ENCODE measurements at places on chromosomes 6 and 20.

DNA sequence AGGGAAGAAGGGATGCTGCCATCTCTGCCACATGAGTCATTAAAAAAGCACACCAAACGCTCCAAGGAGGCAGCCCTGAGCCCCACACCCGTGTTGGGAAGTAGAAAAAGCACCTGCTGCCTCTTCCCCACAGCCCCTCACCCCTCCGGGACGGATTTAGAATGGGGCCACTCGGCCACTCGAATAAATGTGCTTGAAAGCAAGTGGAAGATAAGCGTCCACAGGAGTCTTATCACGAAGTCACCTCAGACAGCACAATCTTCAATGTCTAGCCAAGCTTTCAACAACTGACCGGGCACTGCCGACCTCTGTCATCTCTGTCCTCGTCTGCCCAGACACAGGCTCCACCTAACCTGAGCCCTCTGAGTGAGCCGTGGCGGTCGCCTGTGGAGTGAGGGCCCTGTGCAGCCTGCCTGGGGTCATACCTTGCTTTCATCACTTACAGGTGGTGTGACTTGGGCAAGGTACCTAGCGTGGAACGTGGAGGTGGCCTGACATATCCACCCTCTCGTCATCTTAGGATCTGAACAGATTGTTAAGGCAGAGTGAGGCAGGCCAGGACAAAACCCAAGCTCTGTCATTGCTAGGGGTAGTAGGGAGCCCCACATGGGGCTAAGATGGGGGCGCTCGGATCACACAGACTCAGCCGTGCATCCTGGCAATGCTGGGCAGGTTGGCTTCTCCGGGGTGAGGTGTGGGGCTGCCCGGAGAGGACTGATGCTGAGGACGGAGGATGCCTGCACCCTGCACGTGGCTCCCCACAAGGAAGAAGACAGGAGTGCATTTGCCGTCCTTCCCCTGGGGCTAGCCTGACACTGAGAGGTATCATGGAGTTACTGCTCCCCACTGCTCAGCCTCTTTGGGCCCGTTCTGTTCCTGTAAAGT is 34.8 kb downstream of the PSMG4 start:
- DNase-seq: no peak

- DNase-seq: no peak
Observed at GRCh38 chr20:44187054-44187771, at the start of gene JPH2. TSS of gene JPH2 (minus strand) at chr20:44187188. CDS start at chr20:44186705, 483 bp downstream.

DNA sequence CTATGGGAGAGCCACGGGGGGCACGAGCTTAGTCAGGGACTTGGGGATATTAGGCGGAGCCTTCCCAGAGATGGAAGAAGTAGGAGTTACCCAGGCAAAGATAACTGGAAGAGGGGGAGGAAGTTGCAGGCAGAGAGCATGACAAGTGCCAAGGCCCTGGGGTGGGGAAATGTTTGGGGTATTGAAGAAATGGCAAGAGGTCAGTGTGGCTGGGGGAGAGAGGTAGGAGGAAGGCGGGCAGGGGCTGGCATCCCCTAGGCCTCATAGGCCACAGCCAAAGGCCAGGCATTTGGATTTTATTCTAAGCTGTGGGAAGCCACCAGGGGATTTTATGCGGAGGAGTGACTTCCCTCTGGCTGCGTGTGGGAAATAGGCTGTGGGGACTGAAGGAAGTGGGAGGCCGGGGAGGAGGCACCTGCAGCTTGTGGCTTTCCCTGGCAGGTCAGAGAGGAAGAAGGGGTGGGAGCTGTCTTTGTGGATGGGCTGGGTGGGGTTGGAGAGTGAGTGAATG is 22.7 kb downstream of the SNAI1 start:
- DNase-seq: no peak

DNA sequence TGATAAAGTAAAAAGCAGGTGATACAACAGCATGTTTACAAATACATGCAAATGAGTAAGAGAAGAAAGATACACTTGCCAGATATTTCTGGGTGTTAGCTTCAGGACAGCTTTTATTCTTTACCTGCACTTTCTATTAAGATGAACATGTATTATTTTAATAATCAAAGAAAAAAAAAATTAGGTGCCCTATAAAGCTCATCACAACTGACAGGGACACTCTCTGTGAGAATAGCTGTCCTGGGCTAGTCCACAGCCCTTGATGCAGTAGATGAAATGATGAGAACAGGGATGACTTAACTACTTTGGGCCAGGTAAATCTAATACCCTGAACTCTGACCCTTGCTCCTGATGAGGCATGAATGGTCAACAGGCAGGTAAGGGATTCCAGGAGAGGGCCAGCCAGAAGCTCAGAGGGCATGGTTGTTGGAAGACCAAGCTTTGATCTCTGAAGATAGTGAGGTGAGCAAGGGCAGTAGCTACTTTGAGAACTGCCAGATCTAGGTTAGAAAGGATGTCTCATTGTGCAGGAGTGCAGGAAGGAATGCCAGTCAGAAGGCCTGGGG is 15.6 kb downstream of the NSFL1C start:
- DNase-seq: no peak

DNA sequence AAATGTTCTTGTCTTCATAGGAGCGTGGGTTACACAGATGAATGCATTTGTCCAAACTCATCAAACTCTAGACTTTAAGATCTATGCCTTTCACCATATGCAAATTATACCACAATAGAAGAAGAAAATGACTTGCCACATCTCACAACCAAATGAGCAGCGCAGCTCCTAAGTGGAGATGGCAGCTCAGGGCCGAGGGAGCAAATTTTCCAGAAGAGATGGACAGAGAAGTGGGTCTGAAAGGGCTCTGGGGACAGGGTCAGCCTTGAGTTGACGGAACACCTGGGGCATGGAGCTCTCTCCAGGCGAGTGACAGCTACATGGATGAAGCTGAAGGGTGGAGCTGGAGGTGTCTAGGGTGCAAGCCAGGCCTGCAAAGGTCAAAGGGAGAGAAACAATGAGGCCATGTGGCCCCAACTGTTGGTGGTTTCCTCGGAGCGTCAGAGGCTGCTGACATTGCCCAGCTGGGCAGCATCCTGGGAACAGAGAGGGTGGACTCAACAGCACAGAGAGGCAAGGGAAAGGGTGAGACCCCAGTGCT is 228.3 kb downstream of the NRN1 start:
- no peak for DNase-seq

DNA sequence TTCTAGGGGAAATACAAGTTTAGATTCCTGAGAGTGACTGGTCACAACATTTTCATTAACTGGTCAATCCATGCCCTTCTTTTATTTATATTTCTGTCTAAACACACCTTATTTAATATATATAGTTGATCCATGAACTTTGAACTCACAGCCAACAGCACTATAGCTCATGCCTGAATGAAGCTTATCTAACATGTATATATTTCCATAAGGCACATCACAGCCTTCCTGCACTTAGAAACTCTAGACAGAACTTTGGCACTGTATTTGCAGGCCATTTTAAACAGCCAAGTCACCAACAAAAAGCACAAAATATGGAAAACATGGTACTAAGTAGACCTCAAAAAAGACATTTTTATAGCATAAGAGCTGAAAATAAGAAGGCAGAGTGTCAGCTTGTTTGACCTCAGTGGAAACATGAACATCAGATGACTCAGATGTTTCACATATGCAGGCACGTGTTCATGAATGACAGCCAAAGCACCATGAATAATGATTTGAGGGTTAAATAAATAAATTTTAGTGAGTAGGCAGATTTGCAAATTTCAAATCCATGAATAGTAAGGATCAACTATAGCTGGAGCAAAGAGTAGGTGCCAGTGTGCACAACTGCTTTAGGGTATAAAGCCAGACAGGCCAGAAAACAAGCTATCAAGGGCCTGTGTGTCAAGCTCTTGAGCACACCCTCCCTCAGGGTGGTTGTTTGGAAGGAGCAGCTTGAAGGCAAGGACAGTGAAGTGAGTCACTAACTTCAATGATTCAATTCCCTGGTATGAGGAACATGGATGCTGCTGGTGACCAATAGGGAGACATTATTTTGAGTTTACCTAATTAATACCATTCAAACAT is 88.9 kb upstream of the NT5E start:
- peak; percentile 52 for DNase-seq

DNA sequence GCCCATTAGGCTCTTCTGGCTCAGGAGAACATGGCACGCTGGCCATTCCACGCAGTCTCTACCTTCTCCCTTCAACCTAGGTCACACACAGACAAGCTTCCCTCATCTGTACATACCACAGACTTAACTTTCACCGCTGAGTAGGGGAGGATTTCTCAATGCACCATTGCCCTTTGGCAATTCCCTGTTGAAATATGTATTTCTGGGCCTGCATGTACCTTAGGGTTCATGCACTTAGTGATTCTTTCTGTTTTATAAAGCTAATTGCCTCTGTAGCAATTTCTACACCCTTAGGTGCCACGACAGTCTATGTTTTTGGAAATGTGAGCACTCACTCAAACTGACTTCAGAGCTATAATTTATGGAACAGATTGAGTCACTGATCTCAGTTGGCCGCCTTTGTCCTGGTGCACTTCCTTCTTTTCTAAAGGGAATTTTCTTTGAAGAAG is 253.8 kb upstream of the PRDM1 start:
- DNase-seq: no peak

DNA sequence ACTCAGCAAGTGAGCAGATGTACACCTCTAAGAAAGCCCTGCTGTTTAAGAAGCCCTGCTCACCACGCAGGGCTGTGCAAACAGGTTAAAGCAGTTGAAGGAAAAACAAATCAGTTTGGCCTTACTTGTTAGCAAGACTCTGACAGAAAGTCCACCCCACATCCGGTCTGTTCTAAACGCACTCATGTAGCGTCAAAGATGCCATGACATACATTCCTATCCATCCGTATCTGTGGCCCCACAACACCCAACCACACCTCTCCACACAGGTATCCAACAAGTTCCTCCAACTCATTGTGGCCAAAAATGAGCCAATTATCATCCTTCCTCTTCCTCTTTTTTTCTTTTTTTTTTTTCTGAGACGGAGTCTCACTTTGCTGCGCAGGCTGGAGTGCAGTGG is 22.8 kb upstream of the RAB22A start:
- DNase-seq: no peak

DNA sequence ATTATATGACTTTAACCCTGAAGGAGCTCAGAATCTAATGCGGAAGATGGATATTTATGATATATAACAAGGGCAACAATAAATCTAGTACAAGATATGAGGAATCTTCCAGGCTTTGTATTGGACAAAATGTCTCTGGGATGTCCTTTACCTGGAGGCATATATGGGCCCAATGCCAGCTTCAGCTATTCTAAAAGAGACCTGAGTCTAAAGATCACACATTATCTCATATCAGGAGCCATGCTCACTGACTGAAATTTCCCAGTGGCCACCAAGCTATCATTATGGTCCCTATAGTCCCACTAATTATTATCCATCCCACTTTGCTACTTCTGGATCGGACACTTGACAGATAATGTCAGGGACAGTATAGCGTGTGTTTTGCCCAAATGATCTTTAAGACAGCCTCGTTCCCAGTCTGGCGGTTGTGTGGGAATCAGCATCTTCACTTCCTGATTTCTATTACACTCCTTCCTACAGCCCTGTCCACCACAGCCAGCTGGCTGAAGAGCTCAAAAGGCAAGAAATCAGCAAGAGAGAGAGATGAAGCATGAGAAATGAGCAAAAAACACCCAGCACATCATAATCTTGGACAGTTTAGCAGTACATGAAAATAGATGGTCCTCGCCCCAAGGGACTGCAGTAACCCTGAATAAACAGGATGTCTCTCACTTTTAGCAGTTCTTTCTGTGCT is 34.9 kb downstream of the KLHL31 start:
- DNase-seq: no peak

DNA sequence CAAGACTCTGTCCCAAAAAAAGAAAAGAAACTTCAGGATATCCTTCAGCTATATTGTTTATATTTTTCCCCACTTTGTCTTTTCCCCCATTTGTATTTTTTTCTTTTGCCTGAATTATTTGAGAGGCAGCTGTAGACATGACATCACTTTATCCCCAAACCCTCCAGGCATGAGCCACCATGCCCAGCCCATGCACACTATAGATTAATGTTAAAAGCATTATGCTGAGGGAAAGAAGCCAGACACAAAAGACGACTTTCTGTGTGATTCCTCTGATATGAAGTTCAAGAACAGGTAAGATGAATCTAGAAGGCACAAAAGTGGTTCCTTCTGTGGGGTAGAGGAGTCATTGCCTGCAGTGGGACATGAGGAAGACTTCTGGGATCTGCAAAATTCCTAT is 16.4 kb downstream of the CEBPB start:
- no peak for DNase-seq

DNA sequence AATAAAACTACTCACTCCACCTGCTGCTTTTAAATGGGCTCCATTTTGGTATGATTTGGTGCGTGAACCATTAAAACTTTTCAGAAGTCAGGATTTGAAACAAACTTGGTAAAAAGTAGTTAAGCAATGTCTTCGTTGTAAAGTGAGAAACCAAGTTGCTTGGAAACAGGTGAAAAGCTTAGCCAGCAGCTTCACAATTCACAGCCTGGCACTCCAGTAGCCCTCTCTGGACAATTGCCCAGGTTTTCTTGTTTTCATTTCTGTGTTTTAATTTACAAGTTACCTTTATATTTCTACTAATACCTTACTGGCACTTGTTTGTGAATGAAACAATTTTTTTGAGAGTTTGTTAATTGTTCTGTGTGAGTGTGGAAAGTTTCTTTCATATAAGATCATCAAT is 12.8 kb downstream of the NT5E start:
- no peak for DNase-seq

DNA sequence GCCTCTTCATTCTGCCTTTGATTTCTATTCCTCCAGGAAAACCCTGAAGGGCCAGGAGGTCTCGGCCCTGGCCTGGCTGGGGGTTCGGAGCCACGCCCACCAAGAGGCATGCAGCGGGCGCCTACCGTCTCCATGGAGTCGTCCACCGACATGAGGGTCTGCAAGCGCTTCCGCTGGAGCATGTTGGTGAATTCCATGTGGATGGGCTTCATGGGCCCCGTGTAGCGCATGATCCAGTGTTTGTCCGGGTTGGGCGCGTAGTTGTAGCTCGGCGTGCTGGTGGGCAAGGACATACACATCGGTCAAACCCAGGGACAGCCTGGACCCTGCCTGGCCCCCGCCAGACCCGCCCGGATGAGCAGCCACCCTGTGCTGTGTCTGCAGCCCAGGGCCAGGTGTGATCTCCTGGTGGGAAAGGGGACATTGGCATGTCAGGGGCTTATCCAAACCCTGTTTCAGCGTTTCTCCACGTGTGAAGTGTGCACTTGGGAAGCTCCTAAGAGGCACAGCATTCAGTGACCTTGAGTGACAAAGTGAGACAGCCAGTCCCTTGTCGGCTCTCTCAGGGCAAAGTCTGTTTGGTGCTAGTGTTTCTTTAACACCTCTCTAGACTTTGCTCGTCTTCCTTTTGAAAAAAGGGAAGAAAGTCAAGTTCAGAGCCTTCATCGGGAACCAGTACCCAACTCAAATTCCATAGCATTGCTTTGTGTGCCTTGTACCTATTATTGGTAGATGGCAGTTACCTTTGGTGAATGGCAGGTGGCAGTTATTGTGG is 100.8 kb downstream of the SULF2 start:
- DNase-seq: no peak

- DNase-seq: no peak
Observed at GRCh38 chr6:66128243-66128642, 421.2 kb upstream of the EYS start.

- no peak for DNase-seq
Observed at GRCh38 chr6:134165561-134166201, 113.3 kb upstream of the SLC2A12 start.

Data from retinal pigment epithelial cell (primary cell).